ENCODE measurements at places on chromosomes 1 and 21. TPM values are rescaled to one million over a fixed set of nuclear protein-coding genes. Genes with fewer than 3 reads are reported as not detected.

Gene MASP2
- 0.31 TPM for total RNA-seq

Gene PTPN14
- 11.5 TPM for total RNA-seq

Gene KCNJ9
- total RNA-seq: not detected

Gene RXFP4
- not detected for total RNA-seq

Gene ST6GALNAC3
- 0.52 TPM for total RNA-seq

Gene CAPN9
- total RNA-seq: not detected

Gene AMPD1
- total RNA-seq: not detected

Gene OPRD1
- total RNA-seq: 0.02 TPM

Gene TFF3
- total RNA-seq: not detected

Gene OR2M3
- not detected for total RNA-seq

Gene GPR25
- total RNA-seq: not detected

Gene GABRD
- total RNA-seq: 1.0 TPM
